ENCODE measurements at places on chromosomes 4 and X.
A peak's percentile ranks its signal among the peaks of the same experiment; 100 is the strongest.

- DNase-seq: no peak
These were observed 34.7 kb upstream of the SPON2 start for GRCh38 chr4:1207157-1207470.

GRCh38 chrX:39377773-39378172 lies 576.5 kb downstream of the MID1IP1 start:
- DNase-seq: no peak

DNA sequence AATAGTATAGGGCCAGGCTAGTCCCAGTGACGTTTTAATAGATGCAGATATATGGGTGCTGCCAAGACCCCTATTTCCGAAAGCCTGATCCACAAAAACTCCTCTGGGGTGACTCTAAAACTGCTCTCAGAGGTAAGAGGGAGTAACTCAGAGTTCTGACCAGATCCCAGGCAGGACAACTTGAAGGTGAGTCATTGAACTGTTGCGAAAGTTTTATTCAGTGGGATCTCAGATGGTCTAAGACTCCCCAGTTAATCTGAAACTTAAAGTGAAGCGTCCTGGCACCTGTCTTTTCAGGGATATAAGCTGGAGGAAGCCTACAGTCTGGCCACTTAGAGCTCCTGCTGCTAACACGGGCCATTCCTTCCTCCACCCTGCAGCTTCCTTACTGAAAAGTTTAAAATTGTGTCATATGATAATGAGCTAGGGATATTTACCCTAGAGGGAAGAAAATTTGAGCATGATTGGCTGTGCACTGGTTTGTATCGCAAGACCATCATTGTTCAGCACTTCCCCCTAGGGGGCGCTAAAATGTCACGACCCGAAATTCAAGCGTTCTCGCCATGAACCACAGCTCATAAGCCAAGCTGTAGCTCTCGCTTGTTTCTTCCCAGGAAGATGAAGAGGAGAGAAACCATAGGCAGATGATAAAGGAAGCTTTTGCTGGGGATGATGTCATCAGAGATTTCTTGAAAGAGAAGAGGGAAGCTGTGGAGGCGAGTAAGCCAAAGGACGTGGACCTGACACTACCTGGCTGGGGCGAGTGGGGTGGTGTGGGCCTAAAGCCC lies 19.5 kb downstream of the UTP14A start:
- DNase-seq: peak; percentile 61

DNA sequence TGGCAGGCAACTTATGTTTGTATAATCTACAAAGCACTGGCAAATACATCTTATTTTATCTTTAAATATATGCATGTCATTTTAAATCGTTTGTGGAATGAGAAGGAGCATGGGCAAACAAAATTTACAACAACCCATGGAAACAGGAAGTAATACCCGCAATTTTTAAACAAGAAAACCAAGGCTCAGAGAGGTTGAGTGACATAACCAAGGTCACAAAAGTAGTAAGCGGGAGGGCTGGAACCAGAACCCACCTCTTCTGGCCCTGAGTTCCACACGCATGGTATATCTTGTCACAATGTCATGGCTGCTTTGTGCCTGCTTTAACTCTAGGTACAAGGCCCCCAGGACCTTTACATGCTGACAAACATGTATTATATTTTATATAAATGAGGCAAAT lies 52.9 kb downstream of the SLC7A11 start:
- no peak for DNase-seq

- DNase-seq: no peak
These were observed 7.3 kb downstream of the TSR2 start for GRCh38 chrX:54447461-54447860.

DNA sequence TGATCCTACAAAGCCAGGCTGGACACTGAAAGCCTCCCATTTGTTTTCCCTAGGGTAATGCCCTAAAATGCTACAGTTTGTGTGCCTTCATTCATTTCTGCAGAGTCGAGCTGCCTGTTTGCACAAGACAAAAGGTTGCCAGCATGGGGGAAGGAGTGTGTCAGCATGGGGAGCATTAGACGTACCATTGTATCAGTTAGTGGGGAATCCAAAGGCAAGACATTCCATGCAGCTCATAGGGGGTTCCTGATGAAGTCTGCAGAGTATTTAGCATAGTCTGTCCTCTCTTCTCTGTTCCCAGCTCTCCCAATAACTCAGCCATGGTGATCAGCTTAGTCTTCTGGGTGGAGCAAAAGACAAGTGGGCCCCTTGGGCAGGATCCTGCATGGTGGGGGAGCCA lies 276.9 kb upstream of the PCDH7 start:
- DNase-seq: no peak

GRCh38 chrX:72020788-72021187 lies 110.1 kb downstream of the NHSL2 start:
- DNase-seq: no peak

DNA sequence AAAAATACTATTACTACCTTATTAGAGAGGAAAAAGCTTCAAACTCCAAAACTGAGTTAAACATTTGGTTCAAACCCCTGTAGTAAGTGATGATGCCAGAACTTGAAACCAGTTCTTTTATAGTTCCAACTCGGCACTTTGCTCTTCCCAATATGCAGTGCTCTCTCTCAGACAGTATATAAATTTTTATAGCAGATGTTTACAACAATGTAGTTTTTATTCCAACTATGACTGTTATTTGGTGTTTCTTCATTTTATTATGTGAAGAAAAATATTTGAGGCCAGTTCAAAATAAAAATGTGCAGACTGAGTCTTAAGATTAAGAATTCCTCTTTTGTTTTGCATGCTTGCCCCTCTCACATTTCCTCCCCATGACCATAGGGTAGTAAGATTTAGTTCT lies 2.9 kb upstream of the PPP4R3C start:
- no peak for DNase-seq

DNA sequence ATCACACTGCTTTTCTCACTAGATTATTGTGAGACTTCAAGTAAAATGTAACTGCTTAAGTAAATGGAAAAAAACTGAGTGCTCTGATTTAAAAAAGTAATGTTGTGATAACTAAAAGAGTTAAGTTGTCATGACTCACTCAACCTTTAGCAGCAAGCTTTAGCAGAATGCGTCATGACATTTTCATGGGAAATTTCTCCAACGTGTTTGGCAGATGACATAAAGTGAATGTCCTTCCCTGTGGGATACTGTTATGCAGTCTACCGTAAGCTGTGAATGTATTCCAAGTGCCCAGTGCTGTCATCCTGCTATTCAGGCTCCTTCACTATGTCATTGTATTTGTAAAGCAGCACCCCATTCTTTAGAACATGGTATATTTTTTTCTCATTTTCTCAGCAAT lies 136.2 kb downstream of the CPXCR1 start:
- no peak for DNase-seq

DNA sequence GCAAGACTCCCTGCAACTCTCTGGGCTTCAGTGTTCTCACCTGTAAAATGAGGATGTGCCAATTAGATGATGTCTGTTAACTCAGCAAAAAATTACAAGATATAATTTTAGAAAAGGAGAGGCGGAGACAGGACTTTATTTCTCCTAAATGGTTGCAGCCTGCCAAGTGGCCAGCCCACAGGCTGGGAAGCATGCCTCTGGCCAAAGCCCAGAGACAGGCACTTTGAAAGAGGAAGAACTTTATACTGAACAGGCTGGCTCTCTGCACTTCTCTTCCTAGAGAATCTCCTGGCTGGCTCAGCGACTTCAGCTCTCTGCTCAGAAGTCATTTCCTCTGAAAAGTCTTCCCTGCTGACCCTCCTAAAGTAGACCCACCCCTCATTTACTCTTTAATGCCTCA lies 3.7 kb downstream of the PRDM5 start:
- no peak for DNase-seq

- no peak for DNase-seq
These were observed 3.3 kb upstream of the EREG start for GRCh38 chr4:74361671-74362070.

GRCh38 chr4:148649652-148650331 lies 207.6 kb upstream of the NR3C2 start:
- no peak for DNase-seq

- no peak for DNase-seq
These were observed 192.8 kb downstream of the SMIM20 start for GRCh38 chr4:26106776-26107175.

GRCh38 chr4:105594099-105595010 lies 41.9 kb downstream of the ARHGEF38 start:
- no peak for DNase-seq

DNA sequence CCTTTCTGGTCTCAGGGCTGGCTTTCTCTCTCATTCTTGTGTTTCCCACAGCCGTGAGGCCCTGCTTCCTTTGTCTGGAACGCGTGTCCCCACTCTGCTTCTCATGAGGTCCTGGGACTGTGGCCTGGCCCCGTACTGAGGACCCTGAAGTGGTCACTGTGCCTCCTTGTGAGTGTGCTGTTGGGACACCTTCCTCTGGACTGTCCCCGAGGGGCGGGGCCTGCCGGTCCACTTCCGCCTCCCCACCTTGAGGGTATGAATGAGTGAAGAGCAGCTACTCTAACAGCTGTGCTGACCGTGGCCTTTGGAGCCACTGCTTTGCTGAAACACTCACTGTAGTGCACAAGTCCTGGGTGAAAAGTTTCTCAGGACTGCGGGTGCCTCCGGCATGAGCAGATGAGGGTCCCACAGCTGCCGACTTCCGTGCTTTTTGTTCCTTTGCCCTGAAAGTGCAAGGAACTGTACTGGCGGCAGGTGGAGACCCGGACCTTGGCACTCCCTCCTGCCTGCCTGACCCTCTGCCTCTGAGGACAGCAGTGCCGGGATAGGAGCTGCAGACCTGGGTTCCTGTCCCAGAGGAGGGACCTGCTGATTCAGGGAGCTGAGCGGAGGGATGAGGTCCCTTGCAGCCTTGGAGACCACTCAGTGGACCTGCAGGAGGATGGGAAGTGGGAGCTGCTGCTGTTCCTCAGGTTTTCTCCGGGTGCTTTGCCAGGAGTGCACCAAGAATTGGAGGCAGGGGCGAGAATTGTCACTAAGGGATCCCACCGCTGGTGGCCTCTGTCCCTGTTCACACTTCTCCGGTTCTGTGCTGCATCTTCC lies 38.0 kb downstream of the HTT-AS start:
- DNase-seq: no peak

DNA sequence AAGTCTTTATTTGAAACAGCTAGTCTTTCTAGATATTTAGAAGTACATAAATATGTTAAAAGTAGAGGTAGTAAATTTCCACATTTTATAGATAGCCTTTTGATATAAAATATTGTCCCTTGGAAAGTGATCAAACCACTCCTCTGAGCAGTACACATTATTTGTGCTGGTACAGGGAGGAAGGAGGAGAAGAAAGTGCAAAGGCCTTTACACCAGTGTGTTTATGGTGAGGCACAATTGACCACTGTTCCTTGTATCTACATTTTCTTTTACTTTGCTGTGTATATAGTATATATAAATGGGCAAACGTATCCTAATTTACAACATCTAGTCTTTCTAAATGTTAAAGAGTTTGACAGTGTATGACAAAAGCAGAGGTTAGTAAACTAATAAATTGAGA lies 39.9 kb downstream of the CXCL8 start:
- no peak for DNase-seq

DNA sequence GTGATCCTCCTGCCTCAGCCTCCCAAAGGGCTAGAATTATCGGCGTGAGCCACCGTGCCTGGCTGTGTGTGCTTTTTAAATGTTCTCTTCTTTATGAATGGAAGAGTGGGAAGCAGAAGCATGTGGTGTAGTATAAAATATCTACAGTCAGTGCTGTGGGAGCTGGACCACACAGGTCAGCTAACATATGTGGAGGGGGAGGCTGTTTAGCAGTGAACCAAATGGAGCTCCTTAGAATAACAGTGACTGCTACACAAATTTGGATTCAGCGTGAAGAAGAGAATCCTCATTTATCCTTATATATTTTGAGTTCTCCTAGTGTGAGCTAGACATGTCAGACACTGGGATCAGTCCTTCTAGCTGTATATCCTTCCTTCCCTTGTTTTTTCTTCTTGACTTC lies 3.2 kb downstream of the SNX25 start:
- DNase-seq: no peak

DNA sequence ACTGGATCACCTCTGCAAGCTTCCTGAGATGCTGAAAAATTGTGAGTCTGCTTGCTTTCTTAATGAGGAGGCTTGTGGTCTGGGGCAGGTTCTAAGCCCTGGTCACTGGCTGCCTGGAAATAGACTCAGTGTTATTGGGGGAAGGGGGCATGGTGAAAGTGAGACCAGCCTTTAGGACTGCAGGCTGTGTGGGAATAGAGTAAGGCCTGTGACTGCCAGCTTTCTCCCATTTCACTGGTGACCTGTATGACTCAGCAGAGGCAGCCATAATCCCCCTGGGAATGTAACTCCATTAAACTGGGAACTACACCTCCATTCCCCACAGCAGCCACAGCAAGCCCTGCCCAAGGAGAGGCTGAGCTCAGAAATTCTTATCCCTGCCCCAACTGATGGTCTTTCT lies 55.9 kb upstream of the IL15 start:
- no peak for DNase-seq

DNA sequence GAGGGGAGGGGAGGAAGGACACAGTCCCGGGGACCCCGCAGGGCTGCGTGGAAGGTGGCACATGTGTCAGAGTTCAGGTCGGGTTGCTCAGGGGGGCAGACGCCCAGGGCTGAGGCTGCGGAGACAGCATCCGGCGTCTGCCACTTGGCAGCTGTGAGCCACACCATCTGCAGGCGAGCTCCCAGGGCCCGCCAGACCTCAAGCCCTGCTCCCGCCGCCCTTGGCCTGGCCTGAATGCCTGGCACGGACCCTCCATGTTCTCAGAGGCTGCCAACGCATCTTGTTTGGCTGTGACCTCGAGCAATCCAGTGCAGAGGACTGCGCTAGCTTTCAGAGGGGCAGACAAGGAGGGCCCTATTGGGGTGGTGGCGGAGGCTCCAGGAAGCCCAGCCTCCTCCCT lies 5.1 kb downstream of the BGN start:
- no peak for DNase-seq

DNA sequence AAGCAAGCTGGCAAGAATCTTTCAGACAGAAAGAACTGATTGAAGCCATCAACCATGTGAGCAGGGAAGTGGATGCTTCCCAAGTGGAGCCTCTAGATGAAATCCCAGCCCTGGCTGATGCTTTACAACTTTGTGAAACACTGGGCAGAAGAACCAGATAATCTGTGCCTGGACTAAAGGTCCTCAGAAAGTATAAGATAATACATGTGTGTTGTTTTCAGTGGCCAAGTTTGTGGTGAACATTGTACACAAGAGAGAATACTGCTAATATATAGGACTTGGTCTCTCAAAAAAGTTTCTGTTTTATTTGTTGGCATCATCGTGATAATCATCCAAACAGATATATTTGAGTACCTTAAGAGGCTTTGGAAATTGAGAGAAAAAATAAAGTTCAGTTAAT lies 1367.8 kb upstream of the IGFBP7 start:
- no peak for DNase-seq

- no peak for DNase-seq
These were observed 34.7 kb downstream of the FGF2 start for GRCh38 chr4:122861172-122861943.

- no peak for DNase-seq
These were observed 17.6 kb upstream of the CC2D2A start for GRCh38 chr4:15451866-15452765.

DNA sequence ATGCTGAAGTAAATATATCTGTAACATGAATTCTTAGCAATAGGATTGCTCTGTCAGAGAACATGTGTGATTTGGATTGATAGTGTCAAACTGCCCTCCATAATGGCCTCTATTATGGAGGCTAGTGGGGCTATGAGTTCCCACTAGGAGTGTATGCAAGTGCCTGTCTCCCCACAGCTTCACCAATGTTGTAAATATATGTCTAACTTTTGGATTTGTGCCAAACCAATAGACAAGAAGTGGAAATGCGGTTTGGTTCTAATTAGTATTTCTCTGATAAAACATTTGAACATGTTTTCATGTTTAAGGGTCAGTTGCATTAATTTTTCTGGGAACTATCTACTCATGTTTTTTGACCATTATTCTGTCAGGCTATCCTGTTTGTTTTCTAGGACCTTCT lies 28.1 kb downstream of the GPAT3 start:
- DNase-seq: no peak

- DNase-seq: no peak
These were observed 166.6 kb upstream of the TBL1X start for GRCh38 chrX:9298221-9298620.

Measured in stimulated activated CD4-positive, alpha-beta T cell treated with anti-CD3 and anti-CD28 coated beads, Interleukin-1b, Interleukin-23, amount 100 ng/mL, for 48 hours (primary cell).